ENCODE measurements at places on chromosomes 6 and 20.

- DNase-seq: peak; percentile 56
Observed at GRCh38 chr6:44234101-44235025, 11.0 kb downstream of the SLC29A1 start.

DNA sequence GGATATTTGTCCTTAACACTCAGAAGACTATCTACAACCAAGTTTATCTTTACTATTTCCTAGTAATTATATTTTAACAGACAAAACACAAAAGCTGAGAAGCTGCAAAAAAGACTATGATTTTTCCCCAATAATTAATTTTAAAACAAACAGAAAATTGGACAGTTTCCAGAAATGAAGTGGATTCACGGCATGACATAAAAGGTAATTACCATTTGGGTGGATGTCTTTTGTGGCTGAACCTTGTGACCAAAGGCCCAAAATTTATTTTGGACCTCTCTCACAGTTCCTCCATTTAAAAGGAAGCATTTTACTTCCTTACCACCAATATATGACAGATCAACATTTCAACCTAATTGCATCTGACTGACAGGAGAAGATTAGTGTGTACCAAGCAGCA is 90.2 kb downstream of the GMDS start:
- DNase-seq: peak; percentile 24

DNA sequence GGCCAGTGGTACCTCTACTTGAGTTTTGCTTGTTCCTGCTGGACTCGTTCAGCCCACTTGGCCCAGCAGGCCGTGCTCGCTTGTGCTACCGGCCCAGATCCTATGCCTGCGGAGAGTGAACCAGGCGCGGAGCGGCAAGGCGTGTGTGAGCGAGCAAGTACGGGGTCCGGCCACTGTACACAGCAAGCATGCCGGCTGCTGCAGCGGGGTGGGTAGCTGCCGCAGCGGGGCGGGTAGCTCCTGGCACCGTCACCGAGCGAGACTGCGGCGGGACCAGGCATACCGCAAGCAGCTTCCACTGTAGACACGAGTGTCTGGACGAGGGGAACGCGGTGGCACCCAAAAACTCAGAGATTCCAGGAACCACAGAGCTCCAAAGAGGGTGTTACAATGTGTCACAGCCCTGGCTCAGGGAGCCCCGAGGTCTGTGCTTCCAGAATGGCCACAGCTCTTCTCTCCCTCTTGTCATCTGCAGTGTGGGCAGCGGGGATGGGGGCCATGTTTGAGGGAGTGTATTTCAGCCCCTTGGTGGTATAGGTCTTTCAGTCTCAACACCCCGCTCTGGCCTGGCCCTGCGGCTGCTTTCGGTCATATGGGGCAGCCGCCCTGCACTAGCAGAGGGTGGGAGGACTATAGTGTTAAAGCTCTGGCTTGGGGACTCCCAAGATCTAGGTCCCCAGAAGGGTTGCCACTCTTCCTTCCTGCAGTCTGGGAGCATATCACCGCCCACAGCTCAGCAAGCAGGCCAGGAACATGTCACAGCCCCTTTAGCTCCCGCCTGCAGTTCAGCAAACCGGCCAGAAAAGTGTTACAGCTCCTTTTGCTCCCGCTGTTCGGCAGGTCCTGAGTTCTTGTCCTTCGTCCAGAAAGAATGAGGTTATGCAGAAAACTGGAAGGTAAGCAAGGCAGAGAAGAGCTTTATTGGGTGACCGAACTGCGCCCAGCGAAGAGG is 6.1 kb upstream of the RWDD1 start:
- no peak for DNase-seq

GRCh38 chr20:38883081-38883980 is 42.9 kb upstream of the FAM83D start:
- no peak for DNase-seq

DNA sequence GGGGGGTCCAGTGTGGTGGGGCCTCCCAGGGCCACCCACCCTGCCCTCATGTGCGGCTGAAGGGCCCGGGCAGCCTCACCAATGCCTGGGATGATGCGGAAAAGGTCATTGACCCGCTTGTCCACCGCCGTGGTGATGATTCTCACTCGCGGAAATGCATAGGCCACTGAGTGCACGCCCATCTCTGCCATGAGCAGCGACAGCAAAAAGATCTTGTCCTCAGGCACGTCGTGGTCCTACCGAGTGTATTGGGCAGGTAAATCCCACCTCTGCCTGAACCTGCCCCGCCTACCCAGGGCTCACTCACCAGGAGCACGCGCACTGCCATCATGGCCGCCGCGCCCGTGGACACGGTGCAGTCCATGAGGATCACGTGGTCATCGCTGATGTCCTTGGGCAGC is 16.1 kb downstream of the UCKL1 start:
- DNase-seq: no peak

GRCh38 chr6:138492871-138493270 is 6.4 kb downstream of the NHSL1 start:
- DNase-seq: no peak

DNA sequence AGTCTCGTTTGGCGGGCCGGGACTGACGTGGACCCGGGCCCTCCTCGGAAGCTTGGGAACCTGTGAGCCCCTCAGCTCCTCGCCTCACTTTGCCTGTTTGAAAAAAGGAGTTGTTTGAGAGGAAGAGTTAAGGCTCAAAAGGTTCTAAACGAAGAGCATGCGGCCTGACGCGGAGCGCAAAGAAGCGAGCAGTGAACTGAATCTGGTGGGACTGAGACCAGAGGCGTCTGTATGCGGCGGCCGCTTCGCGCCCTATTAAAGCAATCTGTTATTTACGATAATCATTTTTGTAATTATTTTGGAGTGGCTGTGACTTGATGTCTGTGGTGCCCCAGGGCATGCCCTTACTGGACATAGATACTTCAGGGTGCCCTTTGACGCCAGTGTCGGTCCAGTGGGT is 3.3 kb upstream of the TFAP2C start:
- DNase-seq: no peak

DNA sequence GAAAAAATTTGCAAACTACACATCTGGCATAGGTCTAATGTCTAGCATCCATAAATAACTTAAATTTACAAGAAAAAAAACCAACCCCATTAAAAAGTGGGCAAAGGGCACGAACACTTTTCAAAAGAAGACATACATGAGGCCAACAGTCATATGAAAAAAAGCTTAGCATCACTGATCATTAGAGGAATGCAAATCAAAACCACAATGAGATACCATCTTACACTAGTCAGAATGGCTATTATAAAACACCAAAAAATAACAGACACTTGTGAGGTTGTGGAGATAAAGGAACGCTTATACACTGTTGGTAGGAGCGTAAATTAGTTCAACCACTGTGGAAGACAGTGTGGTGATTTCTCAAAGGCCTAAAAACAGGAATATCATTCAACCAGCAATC is 33.7 kb upstream of the EPB41L2 start:
- DNase-seq: no peak

GRCh38 chr6:93388070-93388469 is 31.3 kb downstream of the EPHA7 start:
- DNase-seq: no peak

GRCh38 chr6:111711984-111712752 is 106.5 kb upstream of the TRAF3IP2 start:
- no peak for DNase-seq

GRCh38 chr20:62797671-62798532 is 1.6 kb downstream of the MRGBP start:
- peak; percentile 48 for DNase-seq

GRCh38 chr20:50861012-50861411 is 66.2 kb downstream of the BCAS4 start:
- DNase-seq: no peak

GRCh38 chr20:47343007-47343472 is 13.5 kb downstream of the ZMYND8 start:
- DNase-seq: no peak

DNA sequence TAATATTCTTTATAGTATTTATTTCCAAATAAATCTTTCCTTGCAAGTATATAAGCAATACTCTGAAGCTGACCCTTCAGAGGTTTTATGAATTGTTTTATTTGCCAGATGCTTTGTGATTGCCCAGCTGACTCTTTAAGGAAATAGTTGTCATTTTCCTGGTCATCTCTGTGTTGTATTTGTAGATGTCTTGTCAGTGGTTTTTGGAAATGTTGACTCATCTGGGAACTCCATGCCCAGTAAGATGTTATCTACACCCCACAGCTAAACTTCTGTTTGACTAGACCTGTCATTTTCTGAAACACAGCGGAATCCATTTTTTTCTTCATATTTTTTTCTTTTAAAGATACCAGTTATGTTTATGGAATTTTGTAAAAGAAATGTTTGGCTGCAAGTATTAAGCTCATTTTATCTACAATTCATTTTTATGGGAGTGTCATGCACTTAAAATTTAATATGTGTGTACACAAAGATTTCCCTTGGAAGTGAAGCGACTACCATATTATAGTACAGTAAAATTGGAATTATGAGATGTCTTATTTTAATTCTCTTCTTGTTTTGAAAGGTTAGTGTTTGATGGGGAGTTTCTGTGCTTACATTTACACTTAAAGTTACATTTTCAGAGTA is 491.0 kb downstream of the NKAIN2 start:
- no peak for DNase-seq
